ENCODE measurements at places on chromosomes 2 and 18.

- DNase-seq: no peak
Measured at GRCh38 chr2:158504088-158504487, 47.3 kb downstream of the PKP4 start.

DNA sequence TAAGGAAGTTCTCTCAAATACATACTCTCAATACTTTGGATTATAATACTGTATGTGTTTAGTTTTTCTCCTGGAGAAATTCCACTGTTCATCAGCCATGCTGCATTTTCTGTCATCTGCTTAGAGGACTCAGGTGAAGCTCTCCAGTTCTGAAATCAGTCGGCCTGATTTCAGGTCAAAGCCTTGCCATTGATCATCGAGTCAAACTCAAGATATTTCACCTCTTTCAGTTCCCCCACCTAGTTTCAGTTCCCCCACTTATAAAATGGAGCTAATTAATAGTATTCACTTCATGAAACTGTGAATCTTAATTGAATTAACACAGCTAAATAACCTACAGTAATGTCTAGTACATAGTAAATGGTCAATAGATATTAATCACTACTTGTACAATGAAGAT is 75.3 kb upstream of the L3MBTL4 start:
- DNase-seq: no peak

DNA sequence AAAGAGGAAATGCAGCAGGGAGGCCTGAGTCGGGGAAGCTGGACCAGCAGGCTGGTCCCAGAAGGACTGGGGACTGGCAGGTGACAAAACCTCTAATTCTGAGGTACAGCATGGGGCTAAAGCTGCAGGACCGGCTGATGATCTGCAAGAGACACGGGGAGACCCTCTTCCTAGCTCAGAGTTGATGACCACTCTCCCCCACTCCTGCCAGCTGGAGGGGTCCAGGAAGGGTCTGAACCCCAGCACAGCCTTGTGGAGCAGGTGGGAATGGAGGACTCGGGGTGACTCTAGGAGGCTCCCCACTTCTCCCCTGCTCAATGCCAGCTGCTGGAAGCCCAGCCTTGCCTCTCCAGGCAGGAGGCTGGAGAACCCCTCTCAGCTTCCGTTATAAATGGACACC is 67.7 kb downstream of the TWIST2 start:
- DNase-seq: no peak

DNA sequence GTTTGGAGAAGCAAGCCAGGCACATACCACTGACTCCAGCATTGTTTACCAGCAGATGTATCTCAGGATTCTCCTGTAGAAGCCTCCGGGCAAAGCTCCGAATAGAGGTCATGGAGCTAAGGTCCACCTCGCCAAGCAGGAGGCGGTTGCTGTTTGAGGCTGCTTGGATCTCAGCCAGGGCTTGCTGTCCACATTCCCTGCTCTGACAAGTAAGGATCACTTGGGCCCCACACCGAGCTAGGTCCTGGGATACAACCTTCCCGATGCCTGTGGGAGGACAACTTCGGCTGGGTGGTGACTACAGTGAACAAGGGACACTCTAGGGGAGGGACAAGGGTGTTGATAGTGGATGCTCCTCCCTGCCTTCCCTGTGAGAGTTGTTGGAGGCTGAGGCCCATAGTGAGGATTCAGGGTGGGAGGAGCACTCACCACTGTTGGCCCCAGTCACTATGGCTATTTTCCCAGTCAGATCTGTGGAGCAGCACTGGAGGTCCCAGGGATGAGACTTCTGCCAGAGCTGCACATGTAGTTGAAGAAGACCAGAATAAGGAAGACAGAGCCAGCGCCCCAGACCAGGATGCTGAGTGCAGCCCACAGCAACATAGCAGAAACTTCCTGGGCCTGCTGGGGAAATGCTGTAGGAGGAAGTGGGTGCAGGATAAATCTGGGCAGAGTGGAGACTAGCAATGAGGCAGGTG is 8.3 kb downstream of the C2orf81 start:
- no peak for DNase-seq

DNA sequence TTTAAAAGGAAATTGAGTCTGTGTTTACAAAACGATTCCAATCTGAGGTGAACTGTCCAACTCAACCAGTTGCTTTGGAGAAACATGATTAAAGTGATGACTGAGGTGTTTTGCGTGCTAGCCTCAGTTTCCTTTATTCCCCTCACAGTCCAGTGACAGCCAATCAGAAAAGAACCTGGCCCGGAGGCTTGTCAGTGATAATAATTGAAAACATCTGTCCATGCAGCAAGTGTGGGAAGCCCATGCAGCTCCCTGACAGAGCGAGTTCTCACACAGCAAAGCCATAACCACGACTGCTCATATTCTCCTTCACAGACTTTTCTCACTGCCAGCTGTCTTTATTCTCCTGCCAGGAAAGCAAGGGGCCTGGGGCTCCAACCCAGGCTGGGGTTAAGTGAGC is 613.4 kb downstream of the ARHGAP15 start:
- DNase-seq: no peak
